ENCODE measurements at places on chromosomes 1 and 21.

GRCh38 chr1:160191756-160192155 lies 1.4 kb downstream of the CASQ1 start:
- DNase-seq = no peak

DNA sequence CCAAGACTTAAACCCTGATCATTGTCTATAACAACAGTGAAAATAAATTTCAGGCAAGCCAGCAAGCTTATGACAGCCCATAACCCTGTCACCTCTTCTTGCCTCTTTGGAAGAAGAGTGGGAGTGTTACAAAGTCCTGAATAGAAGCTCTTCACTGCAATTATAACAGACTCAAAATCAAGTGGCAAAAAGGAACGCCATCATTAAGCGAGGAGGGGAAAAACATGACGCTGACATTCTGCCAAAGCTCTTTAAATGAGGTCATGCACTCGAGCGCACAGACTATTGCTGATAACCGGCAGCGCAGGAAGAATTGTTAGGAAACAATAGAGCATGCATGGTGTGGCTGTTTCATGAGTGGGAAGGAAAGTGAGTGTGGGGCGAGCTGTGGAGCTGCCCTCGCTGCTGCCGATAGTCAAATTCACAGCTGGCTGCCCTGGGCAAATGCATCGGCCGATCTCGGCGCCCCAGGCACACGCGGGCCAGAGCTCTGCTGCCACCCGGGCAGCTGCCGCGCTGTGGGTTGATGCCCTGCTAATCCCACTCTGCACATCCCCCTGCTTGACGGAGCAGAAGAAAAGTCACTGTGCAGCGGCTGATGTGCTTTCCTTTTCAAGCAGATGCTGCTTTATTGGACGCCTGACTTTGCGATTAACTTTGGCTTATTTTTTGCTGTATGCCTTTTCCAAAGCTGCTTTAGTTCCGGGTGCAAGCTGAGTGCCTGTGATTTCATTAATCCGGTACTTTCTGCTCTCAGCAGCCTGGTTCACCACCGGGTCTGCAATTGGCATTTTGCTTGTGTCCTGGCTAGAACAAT lies 102.4 kb upstream of the ST6GALNAC5 start:
- no peak for DNase-seq

DNA sequence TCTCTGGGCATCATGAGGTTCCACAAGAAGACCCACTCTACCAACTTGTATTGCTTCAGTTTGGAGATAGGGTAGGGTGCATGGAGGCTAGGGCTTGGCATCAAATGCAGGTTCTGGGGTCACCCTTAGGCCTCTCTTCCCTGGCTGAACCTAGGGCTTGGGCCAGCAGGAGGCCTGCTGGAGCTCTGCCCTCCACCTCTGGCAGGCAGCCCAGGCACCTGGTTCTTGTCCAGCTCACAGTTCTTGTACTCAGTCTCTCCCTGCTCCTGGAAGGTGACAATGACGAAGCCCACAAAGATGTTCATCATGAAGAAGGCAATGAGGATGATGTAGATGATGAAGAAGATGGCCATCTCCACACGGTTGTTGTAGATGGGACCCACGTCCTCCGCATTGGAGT lies 37.5 kb upstream of the KIF21B start:
- DNase-seq = no peak

DNA sequence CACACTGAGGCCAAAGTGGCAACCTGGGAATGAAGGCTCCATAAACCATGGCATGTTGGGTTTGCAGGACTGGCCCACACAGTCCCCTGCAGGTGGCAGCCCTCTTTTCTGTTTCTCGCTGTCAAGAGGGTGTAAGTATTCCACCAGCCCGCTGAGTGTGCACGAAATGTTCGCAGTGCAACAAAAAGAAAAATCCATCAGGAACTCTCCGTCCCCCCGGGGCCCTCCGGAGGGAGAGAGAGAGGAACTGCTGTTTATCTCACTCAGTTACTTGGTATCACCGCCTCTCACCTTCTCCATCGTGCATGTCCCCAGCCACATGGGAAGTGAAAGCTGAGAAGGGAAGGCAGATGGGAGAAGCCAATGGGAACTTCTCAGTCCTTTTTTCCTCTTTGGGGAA lies 38.3 kb downstream of the NCF2 start:
- DNase-seq = no peak

- DNase-seq = no peak
These were observed 118.3 kb upstream of the FGGY start for GRCh38 chr1:59178339-59179187.

GRCh38 chr1:112358798-112359408 lies 37.1 kb upstream of the CTTNBP2NL start:
- no peak for DNase-seq

DNA sequence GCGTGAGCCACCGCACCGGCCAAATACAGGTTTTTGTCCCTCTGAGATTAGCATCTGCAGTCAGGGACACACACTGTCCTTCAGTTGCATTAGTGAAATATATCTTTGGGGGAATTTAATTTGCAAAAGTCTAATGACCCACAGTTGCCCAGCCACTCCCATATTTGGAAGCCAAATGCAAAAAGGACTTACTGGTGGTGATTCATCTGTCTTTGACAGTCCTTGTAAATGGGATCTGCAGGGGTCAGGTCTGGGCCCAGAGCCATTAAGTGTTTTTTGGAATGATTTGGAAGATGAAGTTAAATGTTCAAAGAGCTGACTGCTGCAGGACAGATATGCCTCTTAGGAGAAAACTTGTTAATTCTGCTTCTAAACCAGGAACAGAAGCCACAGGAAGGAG lies 44.6 kb upstream of the DNASE2B start:
- DNase-seq = no peak

DNA sequence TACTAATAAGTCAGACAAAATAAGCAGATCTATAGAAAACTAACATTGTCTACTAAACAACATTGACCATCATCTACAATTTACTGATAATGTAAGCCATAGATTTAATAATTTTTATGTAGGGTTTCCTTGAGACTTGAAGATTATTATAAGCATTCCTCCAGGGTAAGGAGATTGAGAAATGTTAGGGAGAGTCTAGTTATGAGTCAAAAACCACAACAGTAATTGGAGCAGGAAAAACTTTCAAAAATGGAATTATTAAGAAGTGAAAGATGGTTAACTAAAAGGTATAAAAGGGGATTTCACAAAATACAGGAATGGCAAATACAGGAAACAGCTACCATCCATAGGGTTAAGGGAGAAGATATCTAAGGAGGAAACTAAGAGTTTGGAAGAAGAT lies 12.4 kb upstream of the UHMK1 start:
- no peak for DNase-seq

DNA sequence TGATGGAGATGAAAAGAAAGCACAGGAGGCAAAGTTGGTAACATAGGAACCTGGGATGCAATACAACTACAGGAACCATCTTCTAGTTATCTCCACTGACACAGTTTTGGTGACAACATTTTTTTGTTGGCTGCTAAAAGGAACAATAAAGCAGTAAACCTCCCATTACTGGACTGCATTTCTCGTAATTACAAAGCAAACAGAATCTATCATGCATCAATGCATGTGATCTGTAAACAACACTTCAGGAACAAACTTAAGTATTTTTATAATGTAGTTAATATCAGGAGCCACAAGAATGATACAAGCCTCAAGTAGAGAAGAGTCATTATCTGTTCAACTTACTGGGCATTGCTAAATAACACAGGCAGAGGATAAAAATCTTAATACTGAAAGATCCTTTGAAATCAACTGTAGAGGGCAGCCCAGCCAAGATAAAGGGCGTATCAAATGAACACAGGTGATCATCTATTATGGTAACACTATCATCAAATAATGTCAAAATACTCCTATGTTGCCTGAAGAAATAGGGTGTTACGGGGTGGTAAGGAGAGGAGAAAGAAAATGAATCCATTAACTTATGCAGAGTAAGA lies 193.3 kb downstream of the EIF4G3 start:
- no peak for DNase-seq

- no peak for DNase-seq
These were observed 237.1 kb upstream of the PLD5 start for GRCh38 chr1:242761556-242761955.

GRCh38 chr21:44425895-44426662 lies 29.2 kb upstream of the LRRC3 start:
- peak; percentile 22 for DNase-seq

GRCh38 chr1:41884256-41885230 lies 34.2 kb downstream of the HIVEP3 start:
- DNase-seq = no peak

DNA sequence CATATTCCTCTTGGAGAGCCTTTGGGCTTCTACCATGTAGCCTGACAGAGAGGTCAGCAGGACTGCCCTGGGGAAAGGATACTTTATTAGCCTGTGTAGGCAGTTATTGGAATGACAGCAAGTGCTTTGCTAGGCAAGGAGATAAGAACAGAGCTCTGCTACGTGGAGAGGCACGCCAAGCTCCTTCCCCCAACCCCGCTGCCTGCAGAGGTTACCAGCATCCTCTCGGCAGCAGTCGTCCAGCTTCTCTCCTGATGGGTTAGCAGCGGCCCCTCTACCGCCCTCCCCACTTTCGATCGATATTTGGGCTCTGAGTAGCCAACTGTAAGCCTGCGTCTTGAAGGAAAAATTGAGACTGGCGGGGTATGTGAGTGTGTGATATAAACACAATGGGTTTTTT lies 122.3 kb downstream of the DHRS3 start:
- no peak for DNase-seq

DNA sequence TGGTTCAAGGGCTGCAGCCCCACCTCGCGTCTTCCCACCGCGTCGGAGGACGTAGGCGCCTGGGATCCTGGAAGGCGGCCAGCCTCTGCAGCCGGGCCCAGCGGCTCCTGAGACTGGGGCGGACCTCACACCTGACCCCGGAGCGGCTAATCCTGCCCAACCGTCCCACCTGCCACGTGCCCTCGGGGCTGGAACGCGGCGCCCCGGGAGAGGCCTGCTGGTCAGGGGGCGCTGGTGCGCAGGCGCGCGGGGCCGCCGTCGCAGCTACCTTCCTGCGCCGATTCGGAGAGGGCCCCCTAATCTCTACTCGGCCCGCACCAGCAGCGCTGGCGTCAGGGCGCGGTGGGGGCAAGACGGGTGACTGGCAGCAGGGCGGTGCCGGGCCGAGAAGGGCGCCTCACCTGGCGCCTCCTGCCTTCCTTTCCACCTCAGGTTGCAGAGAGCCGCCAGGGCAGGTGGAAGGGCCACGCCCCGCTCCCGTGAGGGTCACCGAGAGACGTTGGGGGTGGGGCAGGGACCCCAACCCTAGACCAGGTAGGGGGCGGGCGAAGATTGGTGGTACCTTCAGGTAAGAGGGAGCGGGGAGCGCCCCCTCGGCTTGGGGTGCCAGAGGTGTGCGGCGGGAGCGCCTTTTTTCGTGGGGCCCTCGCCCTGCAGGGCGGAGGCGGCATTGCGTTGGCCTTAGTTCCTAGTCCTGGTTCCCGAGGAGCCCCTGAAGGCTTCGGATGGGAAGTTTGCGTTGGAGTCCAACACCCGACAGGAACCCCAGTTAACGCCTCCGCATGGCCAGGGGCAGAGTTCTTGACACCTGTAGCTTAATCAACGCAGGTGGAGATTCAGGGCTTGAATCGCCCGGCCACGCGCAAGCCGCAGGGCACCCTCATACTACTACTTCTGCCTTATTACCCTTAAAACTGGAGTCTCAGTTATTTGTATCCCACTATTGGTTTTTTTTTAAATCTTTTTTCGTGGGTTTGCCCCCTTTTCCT lies at the start of gene TDRD5:
Gene TDRD5, plus strand, starts transcription at position 241 of the 989 bp plus-strand sequence. CDS start 784 bp downstream, outside the sequence.
- no peak for DNase-seq

DNA sequence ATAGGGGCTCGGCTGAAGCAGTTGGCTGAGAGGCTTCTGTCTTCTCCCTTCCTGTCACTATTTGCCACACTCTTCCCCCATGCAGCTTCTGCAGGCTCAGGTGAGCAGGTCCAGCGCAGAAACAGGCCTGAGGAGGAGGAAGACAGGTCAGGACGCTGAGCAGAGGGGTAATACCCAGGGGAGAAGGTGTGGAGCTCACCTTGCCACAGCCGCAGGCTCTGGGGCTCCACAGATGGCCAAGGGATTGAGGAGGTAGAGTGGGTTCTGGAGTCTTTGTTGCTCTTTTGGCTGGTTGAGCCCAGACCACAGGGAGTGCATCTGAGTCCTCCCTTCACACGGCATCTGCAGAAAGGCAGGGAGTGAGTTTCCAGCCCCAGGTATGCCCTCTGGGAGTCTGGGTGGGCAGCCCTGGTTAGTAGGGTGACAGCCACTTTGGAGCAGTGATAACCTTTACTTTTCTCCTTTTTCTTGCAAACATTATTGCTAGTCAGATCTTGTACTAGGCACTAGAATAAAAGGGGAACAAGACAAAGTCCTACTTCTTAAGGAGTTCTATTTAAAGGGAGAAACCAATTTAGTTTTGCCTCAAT lies 9.7 kb downstream of the EIF3I start:
- no peak for DNase-seq

GRCh38 chr1:190154744-190155143 lies 322.9 kb downstream of the BRINP3 start:
- no peak for DNase-seq
